Skeletal muscle cell (primary cell): ENCODE measurements at places on chromosomes 12 and 14.

GRCh38 chr12:55142669-55143565 is 16.7 kb downstream of the OR9K2 start:
- peak; percentile 1 for DNase-seq

DNA sequence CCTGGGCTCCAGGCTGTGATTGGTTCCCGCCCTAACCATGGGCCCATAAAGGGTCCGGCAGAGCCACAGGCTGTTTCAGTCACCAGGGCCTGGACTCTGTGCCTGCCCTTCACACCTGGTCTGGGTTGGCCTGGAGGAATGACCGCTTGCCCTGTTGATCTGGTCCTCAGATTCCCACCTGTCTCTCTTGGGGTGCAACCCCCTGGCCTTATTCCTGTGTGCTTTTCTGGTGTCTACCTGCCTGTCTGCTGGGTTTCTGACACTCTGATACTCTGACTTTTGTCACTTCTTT is 2.9 kb upstream of the KRT83 start:
- DNase-seq = no peak

DNA sequence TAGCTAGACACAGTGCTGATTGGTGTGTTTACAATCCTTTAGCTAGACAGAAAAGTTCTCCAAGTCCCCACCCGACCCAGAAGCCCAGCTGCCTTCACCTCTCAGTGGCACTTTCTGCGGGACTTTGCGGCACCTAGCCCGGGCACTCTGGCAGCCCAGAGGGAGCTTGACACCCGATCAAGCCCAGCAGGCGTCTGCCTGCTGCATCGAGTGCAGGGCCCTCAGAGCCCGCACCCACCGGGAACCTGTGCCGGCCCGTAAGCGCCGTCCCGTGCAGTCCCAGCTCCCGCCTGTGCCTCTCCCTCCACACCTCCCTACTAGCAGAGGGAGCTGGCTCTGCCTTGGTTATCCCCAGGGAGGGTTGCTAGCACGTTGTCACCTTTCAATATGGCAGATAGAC is 631.0 kb upstream of the STXBP6 start:
- DNase-seq = no peak

- no peak for DNase-seq
Measured at GRCh38 chr12:80707126-80707829, at the start of gene MYF6. Gene MYF6, plus strand, starts transcription at chr12:80707634. Its CDS starts 86 bp downstream, at chr12:80707720.

GRCh38 chr12:83656004-83656403 is 969.3 kb downstream of the TMTC2 start:
- DNase-seq = no peak

GRCh38 chr12:24127919-24128721 is 178.7 kb upstream of the SOX5 start:
- DNase-seq = no peak

DNA sequence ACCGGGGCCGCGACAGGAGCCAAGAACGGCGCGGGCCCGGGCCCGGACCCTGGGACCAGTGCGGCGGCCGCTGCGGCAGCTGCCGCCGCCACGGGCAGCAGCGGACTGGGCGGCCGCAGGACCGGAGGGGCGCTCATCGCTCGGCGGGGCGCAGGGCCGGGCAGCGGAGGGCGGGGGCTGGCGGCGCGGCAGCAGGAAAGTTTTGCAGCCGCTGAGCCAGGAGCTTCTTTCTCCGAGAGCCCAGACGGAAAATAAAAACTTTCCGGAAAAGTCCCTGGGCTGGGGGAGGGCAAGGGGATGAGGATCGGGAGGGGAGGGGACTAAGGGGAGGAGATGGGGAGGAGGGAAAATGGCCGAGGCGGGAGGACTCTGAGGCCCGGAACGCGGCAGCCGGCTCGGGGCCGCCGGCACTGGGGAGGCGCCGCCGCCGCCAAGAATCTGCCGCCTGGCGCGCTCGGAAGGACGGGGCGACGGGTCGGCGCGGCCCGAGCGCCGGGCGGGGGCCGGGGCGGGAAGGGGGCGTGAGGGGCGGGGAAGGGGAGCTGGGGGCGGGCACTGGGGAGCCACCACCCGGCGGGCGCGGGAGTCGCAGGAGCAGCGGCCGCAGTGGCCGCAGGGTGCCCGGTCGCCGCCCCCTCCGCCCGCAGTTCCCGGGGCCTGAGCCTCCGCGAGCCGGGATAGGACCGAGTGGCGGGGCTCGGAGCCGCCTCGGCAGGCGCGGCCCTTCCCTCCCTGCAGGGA is at the start of gene PRKD1:
TSS of gene PRKD1 (minus strand) at position 472 of the 741 bp plus-strand sequence.
- no peak for DNase-seq

- DNase-seq = no peak
Measured at GRCh38 chr12:25800101-25800500, 158.4 kb upstream of the RASSF8 start.

GRCh38 chr12:538731-539539 is 79.2 kb downstream of the B4GALNT3 start:
- no peak for DNase-seq

DNA sequence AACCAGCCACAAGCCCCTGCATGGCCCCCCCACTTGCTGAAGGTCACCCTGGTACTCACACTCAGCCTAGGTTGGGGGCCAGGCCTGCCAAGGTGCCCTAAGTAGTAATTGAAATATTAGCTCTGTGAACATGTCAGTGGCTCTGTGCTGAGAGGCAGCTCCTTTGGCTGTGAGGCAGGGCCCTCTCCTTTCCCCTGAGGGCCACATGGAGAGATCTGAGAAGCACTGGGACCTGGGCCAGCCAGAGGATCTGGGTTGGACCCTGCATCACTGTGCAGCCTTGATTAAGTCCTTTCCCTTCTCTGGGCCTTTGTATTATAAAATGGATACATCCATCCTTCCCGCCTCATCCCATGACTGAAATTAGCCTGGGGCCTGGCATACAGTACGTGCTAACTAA is 58.0 kb upstream of the FAM222A start:
- no peak for DNase-seq

DNA sequence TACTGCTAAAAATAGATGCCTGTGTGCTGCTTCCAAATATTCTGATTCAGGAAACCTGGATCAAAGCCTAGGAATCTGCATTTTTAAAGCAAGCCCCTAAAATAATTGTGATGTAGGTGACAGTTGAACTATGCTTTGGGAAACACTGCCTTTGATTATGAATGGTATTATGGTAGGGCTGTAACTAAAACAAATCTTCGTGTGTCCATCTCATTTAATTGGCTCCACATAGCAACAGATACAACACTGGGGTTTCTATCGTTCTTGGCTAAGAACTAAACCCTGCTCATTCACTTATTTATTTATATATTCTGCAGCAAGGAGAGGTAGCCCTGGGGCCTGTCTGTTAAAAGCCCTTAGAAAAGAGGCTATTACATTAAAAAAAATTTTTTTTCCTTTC is 23.0 kb upstream of the ITGA5 start:
- no peak for DNase-seq

- no peak for DNase-seq
Measured at GRCh38 chr12:93780101-93780641, 103.0 kb downstream of the CRADD start.

- DNase-seq = no peak
Measured at GRCh38 chr14:48546996-48547395, 871.6 kb upstream of the MDGA2 start.

GRCh38 chr12:111827907-111828306 is 14.1 kb upstream of the MAPKAPK5 start:
- no peak for DNase-seq

GRCh38 chr12:117820216-117820907 is 148.4 kb downstream of the KSR2 start:
- no peak for DNase-seq

DNA sequence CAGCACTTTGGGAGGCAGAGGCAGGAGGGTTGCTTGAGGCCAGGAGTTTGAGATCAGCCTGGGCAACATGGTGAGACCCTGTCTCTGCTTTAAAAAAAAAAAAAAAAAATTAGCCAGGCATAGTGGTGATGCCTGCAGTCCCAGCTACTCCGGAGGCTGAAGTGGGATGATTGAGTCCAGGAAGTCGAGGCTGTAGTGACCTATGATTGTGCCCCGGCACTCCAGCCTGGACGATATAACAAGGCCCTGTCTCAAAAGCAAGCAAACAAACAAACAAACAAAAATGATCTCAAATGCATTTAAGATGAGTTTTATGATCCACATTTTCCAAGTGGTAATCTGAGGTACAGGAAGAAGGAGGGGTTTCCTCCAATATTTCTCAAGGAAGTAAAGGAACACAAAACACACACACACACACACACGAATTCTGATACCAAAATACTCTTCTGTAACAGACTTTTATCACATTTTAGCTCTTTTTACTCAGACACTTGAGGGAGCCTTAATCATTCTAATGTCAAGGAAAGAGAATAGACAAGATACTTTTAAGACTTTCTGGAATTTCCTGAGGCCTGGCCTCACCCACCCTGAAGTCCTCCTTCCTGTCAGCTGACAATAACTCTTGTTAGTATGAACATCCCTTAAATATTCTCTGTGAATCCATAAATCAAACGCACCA is 44.4 kb upstream of the CERS5 start:
- DNase-seq = no peak

- DNase-seq = no peak
Measured at GRCh38 chr12:103830730-103831320, 10.2 kb downstream of the NT5DC3 start.

DNA sequence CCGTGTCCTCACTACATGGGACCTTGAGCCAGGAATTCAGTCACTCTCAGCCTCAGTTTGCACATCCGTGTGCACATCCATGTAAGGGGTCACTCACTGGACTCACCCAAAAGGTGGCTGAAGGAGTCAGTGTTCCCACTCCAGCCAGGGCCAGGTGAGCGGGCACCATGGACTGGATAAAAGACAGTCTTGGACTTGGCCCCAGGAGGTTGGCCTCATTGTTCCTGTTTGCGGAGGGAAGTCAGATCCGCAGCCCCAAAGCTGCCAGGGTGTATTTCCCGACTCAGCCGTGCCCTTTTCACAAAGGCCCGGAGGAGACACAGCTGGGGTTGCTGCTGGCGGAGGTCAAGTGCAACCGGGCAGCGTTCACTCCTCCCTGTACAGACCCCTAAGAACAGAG is 170.7 kb upstream of the MYL2 start:
- no peak for DNase-seq

GRCh38 chr12:27094726-27095125 is 12.3 kb upstream of the C12orf71 start:
- no peak for DNase-seq

GRCh38 chr12:116538076-116538591 is 21.0 kb upstream of the MAP1LC3B2 start:
- no peak for DNase-seq

- DNase-seq = no peak
Measured at GRCh38 chr14:102853648-102854047, 68.8 kb upstream of the AMN start.

- DNase-seq = no peak
Measured at GRCh38 chr12:8911606-8912268, 2.6 kb upstream of the PHC1 start.

GRCh38 chr14:90400904-90401561 is 4.2 kb downstream of the CALM1 start:
- no peak for DNase-seq

- no peak for DNase-seq
Measured at GRCh38 chr14:58275527-58276190, 22.7 kb upstream of the ARID4A start.

DNA sequence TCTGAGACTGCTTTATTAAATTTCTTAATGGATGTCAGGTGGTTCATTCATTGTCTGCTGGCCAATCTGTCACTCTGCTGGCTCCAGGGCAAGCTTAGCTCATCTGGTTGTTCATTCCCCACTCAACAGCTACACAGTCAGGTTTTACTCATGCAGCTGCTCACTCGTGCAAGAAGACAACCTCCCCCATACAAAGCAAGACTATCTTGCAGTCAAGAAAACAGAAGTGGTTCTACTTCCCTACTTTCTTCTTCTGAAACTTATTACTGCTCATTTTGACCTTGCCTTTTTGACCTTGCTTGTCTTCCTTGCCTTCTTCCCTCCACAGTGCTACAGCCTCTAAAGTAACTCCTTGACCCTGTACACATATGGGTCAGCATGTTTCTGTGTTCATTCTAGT is 277.9 kb downstream of the SSPN start:
- DNase-seq = no peak

- no peak for DNase-seq
Measured at GRCh38 chr12:52125476-52125900, 46.0 kb downstream of the SMIM41 start.

DNA sequence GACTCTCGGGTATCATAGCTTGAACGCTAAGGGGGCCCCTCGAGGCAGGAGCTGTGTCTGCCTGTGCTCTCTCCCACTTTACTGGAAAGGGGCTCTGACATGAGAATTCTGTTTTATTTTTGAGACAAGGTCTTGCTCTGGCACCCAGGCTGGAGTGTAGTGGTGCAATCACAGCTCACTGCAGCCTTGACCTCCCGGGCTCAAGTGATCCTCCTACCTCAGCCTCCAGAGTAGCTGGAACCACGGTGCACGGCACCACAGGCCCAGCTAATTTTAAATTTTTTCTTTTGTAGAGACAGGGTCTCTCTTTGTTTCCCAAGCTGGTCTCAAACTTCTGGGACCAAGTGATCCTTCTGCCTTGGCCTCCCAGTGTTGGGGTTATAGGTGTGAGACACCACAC is 77.7 kb downstream of the PAPOLA start:
- DNase-seq = no peak

GRCh38 chr12:4829161-4829792 is 80.4 kb upstream of the KCNA1 start:
- DNase-seq = no peak

DNA sequence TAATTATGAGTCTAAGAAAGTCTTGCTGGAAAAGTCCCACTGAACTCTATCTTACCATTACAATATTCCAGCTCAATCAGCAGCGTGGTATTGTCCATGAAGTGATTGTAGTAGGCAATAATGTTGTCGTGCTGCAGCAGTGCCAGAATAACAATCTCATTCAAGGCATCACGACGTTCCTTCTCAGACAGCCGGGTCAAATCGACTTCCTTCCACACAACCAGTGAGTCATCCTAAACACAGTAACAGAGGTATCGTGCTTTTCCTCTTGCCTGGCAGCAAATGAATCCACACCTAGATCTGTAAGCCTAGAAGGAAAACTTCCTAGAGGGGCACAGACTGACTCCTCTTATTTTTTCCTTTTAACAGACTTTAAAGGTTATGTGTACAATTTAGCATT is 2.9 kb downstream of the NEK9 start:
- peak; percentile 25 for DNase-seq

DNA sequence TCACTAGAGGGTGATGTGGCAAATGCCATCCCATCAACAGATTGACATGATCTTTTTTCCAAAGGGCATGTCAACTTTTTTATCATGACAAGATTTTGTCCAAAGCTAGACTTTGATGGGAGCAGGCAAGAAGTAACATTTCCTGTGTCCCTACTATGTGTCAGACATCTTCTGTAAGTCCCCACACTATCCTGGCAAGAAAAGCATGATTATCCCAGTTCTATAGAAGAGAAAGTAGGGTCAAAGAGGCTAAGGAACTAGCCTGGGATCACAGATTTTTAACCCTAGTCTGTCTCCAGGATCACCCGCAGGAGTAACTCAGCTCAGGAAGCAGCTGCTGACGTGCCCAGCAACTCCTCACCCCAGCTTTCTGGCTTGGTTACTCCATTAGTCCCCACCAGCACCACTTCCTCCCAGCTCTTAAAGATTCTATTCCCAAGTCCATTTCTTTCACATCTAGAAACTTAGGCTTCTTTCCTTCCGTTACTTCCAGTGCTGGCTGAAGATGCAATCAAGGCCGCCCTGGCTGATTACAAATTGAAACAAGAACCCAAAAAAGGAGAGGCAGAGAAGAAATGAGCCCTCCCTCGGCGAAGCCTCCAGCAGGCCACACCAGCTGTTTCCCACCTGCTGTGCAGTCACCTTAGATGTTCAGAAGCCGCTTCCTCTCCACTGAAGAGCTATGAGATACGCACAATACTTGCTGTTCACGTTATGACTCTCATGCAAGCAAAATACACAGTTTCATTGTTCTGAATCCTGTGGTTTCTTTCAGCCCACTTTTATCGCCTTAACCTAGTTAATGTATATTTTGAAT is 6.2 kb downstream of the ISCU start:
- no peak for DNase-seq
